ENCODE measurements at places on chromosomes 13 and 19. TPM values are rescaled to one million over a fixed set of nuclear protein-coding genes. Genes with fewer than 3 reads are reported as not detected.
A peak's percentile ranks its signal among the peaks of the same experiment; 100 is the strongest.

Gene C19orf73
- total RNA-seq, result 7.5 TPM

Gene ADAT3
- 73.2 TPM for total RNA-seq

Gene SYNGR4
- total RNA-seq, result not detected

DNA sequence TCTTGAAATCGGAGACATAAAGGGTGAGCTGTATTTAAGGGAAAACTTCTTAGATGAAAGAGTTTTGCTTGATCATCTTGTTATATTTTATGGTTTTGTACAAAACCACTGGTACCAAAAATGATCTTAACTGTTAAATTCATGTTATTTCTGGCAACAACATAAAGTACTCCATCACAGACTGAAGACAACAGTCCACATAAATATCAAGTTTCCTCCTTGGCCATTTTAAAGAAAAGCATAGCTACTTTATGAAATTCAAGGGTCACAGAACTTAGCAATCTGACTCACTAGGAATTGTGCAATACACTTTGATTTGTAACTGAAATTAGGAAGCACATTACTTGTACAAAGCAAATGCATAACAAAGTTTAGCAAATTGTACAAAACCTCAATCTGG, 66.3 kb downstream of the TBC1D4 start:
- DNase-seq, result no peak

DNA sequence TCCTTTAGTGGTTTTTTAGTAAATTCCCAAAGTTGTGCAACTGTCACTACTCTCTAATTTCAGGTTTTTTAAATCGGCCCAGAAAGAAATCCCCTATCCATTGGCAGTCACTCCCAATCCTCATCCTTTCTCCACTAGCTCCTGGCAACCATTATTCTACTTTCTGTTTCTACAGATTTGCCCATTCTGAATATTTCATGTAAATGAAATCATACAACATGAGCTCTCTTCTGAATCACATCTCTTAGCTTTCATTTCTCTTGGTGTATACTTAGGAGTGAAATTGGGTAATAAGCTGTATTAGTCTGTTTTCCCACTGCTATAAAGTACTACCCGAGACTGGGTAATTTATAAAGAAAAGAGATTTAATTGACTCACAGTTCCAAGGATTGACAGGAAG, 9.7 kb upstream of the ZNF223 start:
- no peak for DNase-seq

Gene RXFP2
- total RNA-seq, result not detected

DNA sequence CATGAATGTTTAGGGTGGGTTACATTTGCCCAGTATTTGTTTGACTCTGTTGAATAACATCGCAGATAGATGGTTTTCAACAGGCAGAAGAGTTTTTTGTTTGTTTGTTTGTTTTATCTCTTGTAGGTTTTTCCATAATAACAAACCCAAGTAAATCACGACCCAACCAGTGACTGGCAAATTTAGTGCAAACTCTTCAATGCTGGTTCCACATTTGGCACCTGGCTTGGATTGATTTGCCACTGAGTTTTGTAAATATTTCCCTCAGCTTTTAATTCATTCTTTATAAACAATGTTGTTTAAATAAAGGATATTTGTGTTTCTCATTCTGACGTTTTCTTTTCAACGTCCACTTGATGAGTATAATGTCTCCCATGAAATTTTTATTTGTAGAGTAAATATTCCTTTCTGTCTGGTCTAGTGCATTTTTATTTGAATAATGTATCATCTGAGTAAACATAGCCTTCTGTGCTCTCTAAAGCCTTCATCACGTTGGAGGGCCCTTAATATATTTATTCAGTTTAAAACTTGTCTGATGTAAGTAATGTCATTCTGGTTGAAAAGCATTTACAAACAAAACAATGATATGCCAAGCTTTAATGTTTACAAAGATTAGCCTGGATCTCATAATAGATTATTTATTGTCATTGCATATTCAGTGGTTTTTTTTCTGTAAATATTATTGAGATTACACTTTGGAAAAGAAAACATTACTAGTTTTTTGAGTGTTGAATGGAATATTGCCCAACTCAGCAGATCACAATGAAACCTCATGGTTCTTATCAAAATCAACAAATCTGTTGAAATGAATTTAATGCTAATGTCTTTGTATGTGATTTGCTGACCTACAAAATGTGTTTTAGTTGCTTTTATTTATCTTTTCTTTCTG, 90.4 kb upstream of the PEG3 start:
- DNase-seq, result no peak

DNA sequence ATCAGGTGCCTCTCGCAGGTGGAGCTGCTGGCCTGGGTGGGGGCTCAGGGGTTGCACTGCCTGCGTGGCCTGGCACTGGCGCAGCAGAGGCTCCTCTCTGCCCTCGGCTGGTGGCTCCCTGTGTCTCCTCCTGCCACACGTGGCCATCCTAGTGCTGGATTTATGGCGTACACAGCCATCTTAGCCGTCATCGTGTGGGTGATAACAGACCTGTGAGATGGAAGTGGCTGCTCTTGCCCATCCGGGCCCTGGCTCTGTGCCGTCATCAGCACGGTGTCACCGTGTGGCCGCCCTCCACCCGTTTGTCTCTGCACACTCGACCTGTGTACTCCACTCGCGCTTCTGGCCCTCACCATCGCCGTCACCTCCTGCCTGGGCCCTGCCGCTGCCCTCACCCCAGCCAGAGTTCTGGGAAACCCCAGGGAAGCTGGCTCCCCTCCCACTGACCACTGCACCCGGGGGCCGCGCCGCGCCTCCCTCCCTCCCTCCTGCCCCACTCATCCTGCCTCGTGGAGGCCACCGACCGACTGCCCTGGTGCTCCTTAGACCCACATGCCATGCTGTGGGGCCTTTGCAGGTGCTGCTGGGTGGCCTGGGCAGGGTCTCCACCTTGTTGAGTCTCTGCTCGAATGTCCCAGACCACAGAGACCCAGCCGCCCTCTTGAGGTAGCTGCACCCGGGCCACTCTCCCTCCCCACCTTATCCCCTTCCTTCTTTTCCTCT, 29.5 kb downstream of the TMEM255B start:
- DNase-seq, result no peak

Gene RASIP1
- total RNA-seq, result 3.8 TPM

DNA sequence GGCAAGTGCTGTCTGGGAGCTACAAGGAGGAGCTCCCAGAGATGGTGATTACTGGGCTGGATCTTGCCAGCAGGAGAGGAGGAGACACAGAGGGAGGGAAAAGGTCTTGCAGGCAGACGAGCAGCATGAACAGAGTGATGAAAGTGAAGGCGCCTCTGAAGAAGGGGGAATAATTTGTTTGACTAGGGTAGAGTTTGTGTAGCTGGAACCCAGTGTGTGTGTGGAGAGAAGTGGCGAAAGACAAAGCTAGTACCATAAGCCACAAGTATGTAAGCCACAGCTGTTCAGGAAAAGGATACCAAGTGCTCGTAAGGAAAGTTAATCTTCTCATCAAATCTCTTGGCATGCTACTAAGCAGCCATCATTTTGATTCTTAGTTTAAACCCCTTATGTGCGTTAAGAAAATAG, 5.4 kb downstream of the FLT1 start:
- no peak for DNase-seq

Gene CYP4F22
- not detected for total RNA-seq

GRCh38 chr19:2869618-2870017, 2.5 kb downstream of the ZNF556 start:
- no peak for DNase-seq

- DNase-seq, result no peak
These were observed 93.4 kb upstream of the SLITRK1 start for GRCh38 chr13:83975655-83976165.

Gene NANOS3
- not detected for total RNA-seq

GRCh38 chr13:114151565-114152284, 19.3 kb upstream of the RASA3 start:
- DNase-seq, result peak; percentile 92

DNA sequence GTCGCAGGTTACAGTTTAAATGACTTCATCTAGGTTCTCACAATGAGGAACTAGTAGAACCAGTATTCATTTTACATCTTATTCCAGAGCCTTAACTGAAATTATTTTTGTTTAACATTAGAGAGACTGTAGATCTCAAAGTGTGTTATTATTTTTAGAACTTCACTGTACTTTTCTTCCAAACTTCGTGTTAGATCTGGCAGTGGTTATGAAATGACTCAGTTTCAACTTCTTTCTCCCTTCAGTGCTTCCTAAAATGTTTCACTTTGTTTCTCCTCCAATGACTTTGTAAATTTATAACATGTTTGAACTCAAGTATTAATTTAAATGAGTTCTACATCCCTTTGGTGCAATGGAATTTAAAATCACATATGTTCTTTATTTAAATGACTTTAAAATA, 139.3 kb downstream of the PCDH9 start:
- no peak for DNase-seq

Gene SLC25A42
- total RNA-seq, result 141 TPM

- no peak for DNase-seq
These were observed 26.3 kb upstream of the DCLK1 start for GRCh38 chr13:36157480-36157879.

Gene DNAJC3
- total RNA-seq, result 25.5 TPM

DNA sequence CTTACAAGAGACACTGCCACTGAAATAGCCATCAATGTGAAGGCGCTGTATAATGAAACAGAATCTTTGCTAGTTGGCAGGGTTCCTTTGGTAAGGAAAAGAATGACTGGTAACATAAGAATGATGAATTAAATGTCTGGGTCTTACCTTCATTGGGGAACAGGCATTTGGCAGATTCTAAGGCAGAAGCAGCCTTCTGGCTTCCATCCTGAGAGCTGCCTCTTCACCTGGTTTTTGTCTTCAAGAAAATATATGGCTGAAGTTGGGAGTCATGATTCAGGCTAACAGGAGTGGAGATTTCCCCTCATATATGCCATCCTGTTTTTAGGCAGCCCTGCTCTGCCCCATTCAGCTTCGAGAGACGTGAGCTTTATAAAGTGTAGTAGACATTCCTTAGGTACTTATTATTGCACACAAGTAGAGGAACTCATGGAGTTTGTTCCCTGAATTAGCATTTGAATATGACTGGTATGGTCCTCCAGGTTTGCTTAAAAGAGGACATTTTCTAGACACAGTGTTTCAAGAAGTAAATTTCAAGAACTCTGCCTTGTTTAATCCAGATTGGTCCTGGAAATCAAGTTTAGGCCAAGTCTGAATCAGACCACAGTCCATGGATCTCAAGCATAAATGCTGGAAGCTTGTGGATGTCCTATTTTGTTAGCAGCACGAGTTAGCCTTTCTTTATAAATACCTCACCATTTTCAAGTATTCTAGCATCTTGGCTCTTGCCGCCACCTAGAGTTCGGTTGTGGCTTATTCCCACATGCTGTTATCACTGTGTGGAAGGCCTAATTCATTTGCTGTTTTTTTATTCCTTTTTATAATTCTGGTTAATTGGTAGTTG, 56.2 kb upstream of the AKAP11 start:
- DNase-seq, result no peak

- no peak for DNase-seq
These were observed 593 bp downstream of the CADM4 start for GRCh38 chr19:43638995-43639518.

GRCh38 chr19:39405261-39405957, 1.2 kb upstream of the ZFP36 start:
- no peak for DNase-seq

GRCh38 chr13:91308299-91308698, 39.2 kb upstream of the MIR17HG start:
- no peak for DNase-seq

Gene TJP3
- total RNA-seq, result 270 TPM

- no peak for DNase-seq
These were observed 5.8 kb downstream of the CBARP start for GRCh38 chr19:1231729-1232637.

GRCh38 chr19:6519289-6519688, 11.5 kb upstream of the TNFSF9 start:
- DNase-seq, result no peak

Gene ERFL
- 0.27 TPM for total RNA-seq

GRCh38 chr19:13583114-13583513, 76.8 kb upstream of the CACNA1A start:
- DNase-seq, result no peak

Gene ZNF888
- 12.6 TPM for total RNA-seq

DNA sequence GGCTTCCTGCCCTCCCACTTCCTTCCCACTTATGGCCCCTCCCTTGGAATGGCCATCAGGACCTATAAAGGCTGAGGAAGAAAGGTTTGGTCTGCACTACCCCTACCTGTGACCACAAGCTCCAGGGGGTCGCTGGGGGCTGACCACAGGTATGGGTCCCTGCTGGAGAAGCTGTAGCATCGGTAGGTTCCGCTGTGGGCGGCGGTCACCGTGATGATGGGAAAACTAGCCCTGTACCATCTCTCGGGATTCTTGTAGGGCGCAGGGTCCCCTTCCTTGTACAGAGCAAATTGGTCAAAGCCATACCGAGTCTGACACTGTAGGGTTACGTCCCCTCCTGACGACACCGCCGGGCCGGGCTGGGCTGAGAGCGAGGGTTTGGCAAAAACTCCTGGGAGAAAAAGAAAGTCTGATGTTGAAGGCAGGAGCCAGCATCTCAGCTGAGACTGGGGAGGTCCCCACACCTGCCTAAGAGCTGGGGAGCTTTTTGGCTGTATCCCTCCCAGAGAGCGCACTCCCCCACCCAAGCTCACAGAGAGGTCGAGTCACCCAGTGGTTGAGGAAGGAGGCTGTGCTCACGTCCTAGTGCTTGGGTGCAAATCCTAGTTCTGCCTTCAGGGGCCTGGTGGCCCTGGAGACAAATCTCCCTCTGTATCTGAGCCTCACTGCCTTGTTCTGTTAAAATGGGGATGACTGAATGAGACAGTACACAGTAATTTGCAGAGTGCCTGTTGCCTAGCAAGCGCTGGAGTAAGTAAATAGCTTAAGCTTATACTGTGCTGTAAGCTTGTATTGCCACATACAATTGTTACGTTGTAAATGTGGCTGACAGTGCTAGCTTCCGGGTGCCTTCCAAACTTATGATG, 10.4 kb downstream of the GP6 start:
- DNase-seq, result no peak

Gene KIR2DL3
- not detected for total RNA-seq

DNA sequence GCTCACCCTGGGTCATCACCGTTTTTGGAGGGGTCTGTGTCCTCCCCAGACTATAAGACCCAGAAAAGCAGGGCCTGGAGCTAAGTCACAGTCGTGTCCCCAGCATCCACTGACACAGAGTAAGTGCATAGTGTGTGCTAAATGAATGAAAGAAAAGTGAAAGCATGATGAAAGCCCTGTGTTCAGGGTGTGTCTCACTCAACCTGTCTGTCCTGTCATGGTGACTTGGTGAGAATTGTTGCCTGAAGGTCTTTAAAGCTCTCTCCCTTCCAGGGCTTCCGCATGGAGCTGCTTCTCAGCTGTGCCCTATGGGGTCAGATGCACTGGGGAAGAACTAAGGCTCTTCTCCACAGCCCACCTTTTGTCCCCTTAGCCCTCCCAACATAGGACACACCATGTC, 20.5 kb upstream of the IGFL1 start:
- no peak for DNase-seq

DNA sequence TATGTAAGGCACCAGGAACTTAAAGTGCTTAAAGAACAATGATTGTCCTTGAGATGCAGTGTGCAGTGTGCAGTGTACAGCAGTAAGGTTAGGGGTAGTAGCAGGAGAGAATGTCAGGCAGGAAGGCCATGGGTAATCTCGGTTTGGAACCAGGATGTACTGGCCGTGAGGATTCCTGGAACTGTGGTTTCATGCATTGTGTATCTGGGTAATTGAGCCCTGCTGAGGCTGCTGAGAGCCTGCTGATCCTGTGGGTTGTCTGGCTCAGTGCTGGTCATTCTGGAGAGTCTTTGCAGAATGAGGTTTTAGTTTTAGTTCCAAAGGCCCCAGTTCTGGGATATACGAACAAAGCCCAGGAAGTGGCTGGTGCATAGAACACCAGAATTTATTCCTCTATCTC, 71.0 kb downstream of the ZNF568 start:
- DNase-seq, result no peak

- DNase-seq, result peak; percentile 12
These were observed 632 bp downstream of the MARK4 start for GRCh38 chr19:45251452-45252354.

Gene LCP1
- total RNA-seq, result 1.6 TPM

Gene SLITRK1
- 0.20 TPM for total RNA-seq

Gene CLASRP
- total RNA-seq, result 382 TPM
